ENCODE measurements at places on chromosomes 16 and 17. TPM values are rescaled to one million over a fixed set of nuclear protein-coding genes. Genes with fewer than 3 reads are reported as not detected.

The KRT39 gene
- not detected for total RNA-seq

The CCL8 gene
- total RNA-seq, result not detected

GRCh38 chr16:84689111-84689510, 10.7 kb upstream of the USP10 start:
- DNase-seq, result no peak

DNA sequence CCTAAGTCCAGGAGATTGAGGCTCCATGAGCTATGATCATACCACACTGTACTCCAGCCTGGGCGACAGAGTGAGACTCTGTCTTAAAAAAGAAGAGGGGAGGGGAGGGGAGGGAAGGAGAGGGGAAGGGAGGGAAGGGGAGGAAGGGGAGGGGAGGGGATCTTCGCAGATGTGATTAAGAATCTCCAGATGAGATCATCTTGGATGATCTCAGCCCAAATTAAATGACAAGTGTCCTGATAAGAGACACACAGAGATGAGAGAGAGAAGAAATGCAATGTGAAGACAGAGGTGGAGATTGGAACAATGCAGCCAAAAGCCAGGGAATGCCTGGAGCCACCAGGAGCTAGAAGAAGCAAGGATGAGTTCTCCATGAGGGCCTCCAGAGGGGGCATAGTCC, 70.1 kb downstream of the EMP2 start:
- DNase-seq, result no peak

DNA sequence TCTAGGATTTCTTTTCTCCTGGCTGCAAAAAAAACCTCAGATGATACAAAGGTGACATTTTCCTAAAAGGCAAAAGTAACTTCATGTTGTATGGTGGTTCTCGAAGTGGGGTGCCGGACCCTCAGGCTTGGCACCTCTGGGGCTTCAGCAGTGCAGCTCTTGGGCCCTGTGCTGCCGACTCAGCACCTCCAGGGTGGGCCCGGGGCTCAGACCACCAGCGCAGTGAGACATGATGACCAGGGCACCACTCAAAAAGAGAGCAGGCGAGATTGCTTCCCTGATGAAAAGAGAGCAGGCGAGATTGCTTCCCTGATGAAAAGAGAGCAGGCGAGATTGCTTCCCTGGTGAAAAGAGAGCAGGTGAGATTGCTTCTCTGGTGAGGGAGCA, 98.7 kb upstream of the ZNF750 start:
- peak; percentile 35 for DNase-seq

DNA sequence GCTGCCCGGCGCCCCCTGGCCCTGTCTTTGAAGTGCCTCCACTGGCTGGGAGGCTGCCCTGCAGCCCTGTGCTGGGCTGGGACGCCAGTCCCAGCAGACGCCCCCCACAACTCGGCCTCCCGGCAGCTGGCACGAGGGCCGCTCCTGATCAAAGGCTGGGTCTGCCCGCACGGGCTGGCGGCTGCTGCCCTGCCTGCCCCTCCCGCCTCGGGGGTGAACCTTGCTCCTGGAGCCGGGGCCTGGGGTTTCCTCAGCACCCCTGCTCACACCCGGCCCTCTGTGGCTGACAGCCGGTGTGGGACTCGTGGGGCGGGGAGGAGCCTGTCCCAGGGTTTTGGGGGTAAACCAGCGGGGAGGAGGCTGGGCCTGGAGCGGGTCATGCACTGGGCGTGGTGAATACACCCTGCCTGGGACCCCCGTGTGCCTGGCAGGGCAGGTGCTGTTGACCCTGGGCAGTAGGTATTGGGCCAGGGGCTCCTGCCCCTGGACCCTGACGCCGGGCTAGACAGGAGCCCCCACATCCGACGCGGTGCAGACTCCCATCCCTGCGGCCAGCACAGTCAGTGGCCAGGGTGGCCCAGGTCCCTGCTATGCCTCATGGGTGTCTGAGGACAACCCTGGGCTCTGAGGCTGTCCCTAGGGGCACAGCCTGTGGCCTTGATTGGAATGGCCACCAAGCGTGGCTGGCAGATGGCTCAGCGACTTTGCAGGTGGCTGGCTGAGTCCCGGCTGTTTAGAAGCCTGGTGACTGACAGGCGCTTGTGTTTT, 21.7 kb downstream of the CENPX start:
- DNase-seq, result no peak

DNA sequence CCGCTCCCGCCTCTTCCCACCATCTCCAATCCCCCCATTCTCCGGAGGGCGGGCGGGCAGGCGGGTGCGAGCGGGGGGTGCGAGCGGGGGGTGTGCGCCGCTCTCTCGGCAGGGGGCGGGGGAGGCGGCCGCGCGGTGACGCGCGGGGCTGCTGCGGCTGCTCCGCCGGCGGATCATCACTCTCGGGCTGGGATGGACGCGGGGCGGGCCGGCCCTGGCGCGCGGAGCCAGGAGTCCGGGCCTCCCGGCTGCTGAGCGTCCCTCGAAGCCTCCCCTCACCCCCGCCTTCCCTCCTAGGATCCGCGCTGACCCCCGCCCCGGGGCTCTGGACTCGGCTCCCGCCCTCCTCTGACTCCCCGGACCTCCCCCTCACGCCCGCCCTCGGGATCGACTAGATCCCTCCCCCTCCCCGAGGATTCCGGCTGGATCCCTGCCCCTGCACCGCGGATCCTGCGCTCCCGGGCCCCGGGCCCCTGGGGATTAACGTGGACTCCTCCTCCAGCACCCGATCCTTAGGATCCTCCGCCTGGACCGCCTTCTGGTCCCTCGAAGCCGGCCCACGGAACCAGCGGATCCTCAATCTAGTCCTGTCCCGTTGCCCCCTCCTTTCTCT, 946 bp upstream of the TMEM256 start:
- DNase-seq, result no peak

DNA sequence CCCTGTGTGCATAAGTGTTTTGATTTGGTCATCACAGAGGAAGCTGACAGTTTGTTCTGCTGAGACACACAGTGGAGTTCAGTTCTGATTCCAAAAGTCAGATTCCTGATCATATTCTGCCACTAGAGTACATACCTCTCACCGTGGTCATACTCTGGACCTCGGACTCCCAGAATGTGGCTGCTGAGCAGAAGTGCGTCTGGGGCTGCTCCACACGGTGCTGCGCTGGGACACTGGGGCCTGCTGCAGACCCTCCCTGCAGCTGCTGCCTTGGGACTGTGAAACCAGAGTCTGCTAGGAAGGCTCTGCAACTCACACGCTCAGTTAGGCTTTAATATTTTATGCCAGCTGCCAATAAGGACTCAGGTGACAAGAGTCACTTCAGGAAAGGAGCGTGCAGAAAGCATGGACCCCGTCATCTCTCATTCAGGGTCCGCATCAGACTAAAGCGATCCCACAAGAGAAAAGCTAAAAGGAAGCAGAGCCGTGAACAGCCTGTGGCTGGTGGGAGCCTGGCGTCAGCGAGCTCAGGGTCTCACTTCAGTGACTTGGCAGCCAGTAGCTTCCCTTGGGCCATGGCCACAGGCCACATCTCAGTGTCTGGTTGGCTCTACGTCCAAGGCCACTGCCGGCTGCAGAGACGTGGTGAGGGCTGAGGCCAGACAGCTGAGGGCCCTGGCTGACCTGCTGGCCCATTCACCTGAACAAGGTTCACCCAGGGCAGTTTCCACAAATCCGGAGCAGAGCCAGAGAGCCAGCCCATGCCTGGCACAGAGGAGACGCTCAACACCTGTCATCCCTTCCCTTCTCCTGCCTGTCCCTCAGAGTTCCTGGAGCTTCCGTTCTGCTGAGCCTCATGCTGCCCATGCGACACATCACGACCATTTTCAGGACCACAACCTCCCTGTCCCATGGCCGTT, 24.7 kb upstream of the KIFC3 start:
- no peak for DNase-seq
